DMS79 treated with DMSO at 0.1 percent for 48 hours (cell line): ENCODE measurements at places on chromosomes 2 and 18.

- DNase-seq = no peak
These were observed 231.7 kb upstream of the LYPD1 start for GRCh38 chr2:132901661-132902060.

DNA sequence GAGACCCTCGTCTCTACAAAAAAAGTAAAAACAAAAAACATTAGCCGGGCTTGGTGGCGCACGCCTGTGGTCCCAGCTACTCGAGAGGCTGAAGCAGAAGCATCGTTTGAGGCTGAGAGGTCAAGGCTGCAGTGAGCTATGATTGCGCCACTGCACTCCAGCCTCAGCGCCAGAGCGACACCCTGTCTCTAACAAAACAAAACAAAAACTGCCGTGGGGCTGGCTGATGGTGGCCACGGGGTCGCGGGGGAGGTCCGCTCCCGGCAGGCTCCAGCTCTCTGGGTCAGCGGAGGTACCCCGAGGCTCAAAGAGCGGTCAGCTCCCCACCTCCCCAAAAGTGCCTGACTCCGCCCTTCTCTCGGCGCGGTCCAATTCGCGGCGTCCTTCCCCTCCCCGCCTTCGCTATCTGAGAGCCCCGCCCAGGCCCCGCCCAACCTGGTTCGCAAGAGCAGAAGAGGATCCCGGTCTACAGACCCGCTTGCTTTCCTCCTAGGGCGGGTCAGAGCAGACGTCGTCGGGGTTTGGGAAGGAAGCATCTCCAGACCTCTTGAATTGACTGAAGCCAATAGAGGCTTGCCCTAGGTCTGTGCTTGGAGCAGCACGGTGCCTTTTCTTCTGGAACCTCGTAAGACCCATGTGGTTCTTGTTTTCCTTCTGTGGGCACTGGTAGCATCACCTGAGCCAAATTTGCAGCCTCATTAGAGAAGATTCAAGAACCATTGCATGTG is 7.8 kb downstream of the RAX start:
- peak; percentile 31 for DNase-seq

DNA sequence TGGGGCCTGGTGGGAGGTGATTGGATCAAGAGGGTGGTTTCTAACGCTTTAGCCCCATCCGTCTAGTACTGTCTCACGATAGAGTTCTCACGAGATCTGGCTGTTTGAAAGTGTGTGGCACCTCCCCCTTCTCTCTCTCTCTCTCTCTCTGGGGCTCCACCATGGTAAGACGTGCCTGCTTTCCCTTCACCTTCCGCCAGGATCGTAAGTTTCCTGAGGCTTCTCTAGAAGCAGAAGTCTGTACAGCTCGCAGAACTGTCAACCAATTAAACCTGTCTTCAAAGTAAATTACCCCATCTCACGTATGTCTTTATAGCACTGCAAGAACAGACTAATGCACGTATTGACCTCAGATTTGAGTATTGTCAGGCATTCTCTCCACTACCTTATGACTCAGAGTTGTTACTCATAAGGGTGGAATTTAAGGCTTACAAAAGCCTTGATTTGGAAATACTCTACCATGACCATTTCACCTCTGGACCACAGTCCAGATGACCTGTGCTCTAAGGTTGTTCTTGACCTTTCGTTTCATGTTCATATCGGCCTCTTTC is 99.5 kb upstream of the AGAP1 start:
- DNase-seq = no peak

GRCh38 chr2:117351396-117351795 is 463.1 kb upstream of the DDX18 start:
- no peak for DNase-seq

- no peak for DNase-seq
These were observed 272.9 kb downstream of the PAX3 start for GRCh38 chr2:222025881-222026271.

DNA sequence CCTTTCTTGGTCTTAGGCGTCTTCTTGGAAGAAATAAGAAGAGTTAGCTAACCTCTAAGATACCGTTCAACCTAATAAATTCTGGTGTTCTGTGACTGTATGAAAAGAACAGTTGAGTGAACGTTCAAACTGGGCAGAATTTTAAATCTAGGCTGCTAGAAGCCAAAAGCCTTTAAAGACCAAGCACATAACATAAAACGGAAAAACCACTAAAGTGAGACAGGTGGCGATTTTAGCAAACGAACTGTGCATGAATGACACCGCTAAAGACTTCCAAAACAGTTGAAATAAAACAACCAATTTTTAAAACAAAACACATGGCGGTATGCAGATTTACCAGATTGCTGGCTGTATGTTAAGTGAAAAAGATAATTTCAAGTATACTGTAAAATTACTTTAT is 73.1 kb downstream of the GALNT13 start:
- no peak for DNase-seq

DNA sequence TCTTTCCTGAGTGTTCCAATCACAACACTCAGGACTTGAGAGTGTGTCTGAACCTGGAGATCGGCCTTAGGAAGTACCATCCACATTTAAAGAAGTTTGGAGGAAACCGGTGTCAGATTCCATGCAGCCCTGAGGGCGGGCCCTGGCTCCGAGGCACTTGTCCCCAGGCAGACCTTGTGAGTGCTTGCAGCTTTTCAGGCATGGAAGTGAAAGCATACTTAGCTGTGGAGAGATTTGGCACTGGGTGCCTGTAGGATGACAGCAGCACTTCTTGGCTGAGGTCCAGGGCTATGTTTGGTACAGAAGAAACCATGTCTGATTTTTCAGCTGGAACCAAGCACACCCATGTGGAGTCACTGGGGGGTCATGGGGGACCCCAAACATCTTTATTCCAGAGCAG is 230.8 kb downstream of the SEPTIN10 start:
- peak; percentile 98 for DNase-seq

DNA sequence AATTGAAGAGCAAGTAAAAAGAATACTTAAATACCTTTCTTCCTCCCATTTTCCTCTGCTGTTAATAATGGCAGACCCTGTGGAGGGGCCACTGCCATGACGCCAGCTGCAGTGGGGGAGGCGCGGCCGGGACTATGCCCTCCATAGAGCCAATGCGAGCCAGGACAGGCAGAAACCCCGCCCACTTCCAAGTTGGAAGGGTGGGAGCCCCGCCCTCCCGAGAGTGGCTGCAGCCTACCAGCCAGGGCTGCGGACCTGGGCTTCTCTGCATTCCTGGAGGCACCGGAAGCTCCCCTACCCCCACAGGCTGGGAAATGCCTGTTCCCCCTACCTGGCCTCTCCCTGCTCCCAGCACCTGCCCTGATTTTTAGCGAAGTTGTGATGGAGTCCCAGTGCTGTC is 439.4 kb upstream of the CDH19 start:
- DNase-seq = no peak

DNA sequence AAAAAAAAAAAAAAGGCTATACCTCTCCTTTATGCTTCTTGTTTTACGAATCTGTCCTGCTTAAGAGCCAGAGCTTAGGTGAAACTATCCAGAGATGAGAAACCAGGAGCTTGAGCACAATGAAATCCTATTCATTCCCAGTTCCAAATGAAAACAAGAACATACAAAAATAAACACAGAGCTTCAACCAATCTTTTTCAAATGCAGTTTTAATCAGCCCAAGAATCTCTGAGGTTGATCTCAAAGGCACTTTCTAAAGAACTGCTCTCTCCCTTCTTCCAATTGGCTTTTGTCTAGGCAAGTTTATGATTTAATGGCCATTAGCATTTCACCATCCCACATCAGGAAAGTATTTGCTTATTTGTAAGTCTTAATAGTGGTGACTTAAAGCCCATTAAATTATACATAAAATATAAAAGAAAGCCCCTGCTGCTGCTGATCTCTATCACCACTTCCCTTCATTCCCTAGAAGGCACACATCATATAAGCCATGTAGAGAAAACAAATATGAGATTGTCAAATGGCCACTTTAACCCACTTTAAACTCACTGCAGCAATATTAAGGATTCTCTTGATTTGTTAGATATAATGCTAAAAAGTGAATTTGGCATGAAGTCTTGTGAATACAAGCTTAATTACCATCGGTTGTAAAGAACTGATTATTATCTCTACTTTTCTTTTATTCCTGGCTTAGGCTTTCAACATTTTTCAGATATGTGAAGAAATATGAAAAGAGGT is 29.3 kb upstream of the SCN9A start:
- peak; percentile 48 for DNase-seq

DNA sequence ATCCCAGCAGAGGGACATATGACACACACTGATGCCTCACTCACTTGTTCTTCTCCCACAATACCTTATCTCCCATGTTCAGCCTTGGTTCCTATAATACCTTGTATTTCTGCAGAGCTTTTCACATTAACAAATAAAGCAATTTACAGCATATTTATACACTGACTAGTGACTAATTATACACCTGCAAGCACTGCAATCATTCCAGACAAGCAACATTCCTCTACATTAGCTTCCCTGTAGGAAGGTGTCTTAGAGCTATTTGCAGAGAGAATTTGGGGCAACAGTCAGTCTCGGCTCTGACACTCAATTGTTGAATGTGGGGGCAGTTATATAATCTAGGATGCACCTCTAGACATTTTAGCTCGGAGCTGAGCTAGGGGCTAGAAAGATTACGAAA is 9.5 kb upstream of the INSIG2 start:
- DNase-seq = no peak

DNA sequence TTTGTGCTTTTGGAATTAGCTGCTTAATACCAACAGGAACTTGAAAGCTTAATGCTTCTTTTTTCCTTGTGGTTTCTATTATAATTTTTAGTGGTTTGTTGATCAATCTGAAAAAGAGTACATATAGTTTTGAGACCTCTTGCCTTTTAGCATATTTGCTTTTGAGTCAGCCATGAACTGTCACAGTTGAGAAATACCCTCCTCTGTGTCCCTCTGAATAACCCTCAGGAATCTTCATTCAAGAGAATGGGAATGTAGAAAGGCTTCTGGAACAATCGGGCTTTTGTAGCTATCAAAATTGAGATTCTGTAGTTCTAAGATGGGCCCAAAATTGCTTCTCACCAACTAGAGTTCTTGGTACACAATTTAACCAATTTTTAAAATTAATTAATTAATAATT is 451.1 kb upstream of the TRIB2 start:
- no peak for DNase-seq

DNA sequence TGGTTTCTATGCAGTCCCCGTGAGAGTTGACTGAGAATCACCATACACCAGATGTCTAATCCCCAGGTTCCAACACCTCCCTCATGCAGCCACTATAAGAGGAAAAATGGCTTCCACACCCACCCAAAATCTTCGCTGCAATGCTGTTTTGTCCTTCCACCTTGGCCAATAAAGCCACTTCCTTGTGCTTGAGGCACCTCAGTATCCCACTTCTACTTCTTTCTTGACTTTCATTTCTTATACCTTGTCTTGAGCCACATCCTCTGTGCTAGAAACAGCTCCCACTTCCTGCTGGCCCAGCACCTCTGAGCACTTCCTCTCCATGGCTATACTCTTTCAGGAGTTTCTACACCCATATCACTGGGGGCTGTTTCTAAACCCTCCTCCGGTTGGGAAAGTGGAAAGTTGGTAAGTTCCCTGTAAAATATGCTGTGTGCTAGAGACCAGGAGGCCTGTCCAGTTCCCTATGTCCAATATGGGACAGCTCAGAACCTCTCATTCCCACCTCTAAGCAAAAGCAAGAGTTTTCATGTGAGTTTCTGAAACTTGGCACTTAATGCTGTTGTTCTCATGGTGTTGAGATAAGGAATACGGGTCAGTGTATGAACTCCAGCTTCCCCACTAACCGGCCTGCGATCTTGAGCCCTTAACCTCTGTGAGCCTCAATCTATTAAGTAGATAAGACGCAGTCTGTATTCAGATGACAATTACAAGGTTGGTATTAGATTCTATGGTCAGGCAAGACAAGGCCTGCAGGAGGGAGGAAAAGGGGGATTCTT is 209.1 kb upstream of the ID2 start:
- no peak for DNase-seq

- DNase-seq = no peak
These were observed 215.1 kb downstream of the LDLRAD4 start for GRCh38 chr18:13433685-13434084.

- DNase-seq = no peak
These were observed 11.0 kb downstream of the NFATC1 start for GRCh38 chr18:79406708-79407107.

GRCh38 chr18:23270986-23271680 is 135.8 kb downstream of the CABLES1 start:
- no peak for DNase-seq

- DNase-seq = no peak
These were observed 17.0 kb upstream of the LINC00305 start for GRCh38 chr18:64165906-64166305.

DNA sequence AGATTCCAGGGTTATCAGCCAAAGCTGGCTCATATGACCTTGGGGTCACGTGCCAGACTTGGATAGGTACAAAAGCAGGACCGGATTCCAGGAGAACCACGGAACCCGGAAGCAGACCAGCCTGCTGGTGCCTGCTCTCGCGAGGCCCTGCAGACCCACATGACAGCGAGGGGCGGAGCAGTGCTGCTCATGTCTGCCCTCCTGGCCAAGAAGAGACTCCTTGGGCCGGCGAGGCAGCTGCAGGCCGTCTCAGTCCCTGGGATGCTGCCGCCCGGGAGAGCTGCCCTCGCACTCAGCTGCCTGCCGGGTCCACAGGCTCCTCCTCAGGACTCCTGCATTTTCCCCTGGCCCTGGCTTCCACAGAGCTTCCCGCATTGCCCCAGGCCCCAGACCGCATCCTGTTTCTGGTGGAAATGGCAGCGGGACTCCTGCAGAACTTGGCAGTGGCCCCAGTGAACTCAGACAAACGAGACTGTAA is 739.5 kb downstream of the SOCS6 start:
- no peak for DNase-seq

DNA sequence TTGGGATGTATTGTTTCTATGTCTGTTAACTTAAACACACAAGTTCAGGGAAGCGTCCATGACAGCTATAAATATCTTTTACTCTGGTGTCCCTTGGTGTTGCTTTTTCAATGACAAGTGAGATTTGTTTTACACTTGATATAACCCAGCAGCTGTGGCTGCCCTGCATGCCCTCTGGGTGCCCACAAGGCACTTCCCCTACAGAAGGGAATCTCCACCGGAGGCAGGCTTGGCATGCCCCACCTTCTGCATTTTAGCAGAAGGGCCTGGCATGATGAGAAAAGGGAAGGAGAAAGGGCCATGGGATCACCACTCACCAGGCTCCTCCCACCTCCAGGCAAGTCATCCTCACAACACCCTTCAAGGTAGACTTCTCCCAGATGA is 68.7 kb downstream of the TMEM247 start:
- DNase-seq = no peak

- DNase-seq = no peak
These were observed 12.8 kb upstream of the ALPP start for GRCh38 chr2:232365621-232366321.

- no peak for DNase-seq
These were observed 42.3 kb downstream of the ATP9B start for GRCh38 chr18:79111483-79111882.
